ENCODE measurements at places on chromosomes 6 and 20. TPM values are rescaled to one million over a fixed set of nuclear protein-coding genes. Genes with fewer than 3 reads are reported as not detected.

DNA sequence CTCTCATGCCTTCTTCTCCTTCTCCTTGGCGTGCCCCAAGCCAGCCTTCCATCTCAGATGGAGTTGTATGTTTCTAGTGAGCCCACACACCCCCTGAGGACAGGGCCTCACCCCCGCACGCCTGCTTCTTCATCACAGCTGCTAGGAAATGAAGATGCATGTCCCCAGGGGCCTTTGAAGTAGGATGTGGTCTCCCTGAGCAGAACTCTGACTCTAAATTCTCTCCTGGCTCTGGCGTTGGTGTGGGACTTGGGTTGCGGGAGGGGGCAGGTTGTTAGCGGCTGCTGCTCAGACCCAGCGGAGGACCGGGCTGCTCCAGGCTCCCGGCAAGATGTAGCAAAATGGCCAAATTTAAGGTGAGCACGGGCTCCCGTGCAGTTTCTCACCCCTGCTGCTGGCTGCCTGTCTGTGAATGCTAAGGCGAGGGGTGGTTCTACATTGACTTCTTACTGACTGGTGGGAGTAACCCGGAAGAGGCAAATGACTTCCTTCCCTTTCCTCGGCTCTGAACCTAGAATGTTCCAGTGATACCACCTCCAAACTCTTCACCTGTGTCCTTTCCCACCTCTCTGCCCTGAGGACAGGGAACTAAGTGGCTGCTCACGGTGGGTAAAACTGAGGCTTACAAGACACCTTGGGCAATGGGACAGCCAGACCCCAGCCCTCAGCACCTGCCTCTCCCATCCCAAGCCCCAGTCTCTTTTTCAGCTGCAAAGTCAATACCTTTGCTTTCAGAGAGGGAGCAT lies 8.8 kb downstream of the SYNJ2 start:
- no peak for DNase-seq

Gene ETV7
- not detected for total RNA-seq

Gene GSTA1
- not detected for total RNA-seq

GRCh38 chr6:37620519-37620918 lies 77.2 kb downstream of the MDGA1 start:
- DNase-seq = no peak

Gene SLC22A3
- total RNA-seq = not detected

Gene DOK5
- total RNA-seq = not detected

Gene SH3BGRL2
- not detected for total RNA-seq

Gene EYA2
- not detected for total RNA-seq

DNA sequence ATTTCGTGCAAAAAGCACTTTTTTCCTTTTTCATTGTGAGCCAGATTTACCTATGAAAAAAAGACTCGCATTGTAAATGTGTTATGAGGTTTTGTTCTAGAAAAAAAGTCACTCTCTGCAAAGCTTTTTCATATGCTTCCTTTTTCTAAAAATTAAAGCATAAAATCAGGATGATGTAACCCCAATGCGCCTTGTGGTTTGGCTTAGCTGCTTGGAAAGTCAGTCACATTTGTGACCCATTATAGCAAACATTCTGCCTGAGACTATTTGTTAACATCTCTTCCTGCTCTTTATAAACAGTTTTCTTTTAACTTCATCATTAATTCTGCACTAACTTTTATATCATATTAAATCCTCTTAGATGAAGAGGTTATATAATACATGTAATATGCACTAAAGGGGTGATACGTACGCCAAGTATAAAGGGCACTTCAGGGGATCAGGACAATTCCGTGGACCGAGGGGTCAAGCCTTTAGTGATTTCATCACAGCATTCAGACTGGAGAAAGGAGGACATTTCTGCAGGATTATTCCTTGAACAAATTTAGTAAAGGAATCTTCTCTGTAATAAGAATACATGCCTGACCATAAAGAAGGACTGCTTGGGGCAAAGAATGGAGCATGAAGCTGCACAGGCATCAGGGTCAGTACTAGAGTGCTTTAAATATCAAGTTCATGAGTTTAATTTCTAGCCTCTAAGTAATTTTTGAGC lies 48.1 kb upstream of the SMLR1 start:
- DNase-seq = no peak

Gene FAXC
- not detected for total RNA-seq

GRCh38 chr6:116073765-116074440 lies 13.2 kb upstream of the FRK start:
- DNase-seq = no peak

Gene PDYN
- not detected for total RNA-seq

DNA sequence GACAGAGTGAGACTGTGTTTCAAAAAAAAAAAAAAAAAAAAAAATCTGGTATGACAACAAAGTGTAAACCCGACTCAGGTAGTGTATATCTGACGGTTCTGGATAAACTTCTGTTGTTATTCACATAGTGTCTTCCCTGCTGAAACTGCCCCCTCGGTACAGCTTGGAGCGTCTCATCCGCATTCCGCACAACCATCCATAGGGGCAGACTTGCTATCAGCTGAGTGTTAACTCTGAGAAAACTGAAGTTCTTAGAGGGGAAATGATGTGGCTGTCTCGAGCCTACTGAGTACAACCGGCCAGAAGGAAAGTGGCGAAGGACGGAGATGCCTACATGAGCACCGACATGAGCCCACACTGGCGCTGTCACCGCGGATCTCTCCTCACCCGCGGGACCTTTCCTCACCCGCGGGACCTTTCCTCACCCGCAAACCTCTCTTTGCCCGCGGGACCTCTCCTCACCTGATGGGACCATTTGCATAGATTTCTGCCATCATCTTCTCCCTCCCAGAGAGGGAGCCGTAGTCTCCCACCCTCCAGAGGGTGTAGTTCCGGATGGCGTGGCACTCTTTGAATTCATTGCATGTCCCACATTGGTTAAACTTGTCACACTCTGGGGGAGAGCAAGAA lies 9.8 kb downstream of the CTSZ start:
- no peak for DNase-seq

- DNase-seq = no peak
These were observed 30.8 kb downstream of the KIF16B start for GRCh38 chr20:16542477-16542876.

Gene TNNC2
- not detected for total RNA-seq

- peak; percentile 64 for DNase-seq
These were observed 56.7 kb downstream of the TRERF1 start for GRCh38 chr6:42394881-42395620.
